ENCODE measurements at places on chromosomes 13 and 19.

- DNase-seq: no peak
These were observed 115.8 kb upstream of the TMTC4 start for GRCh38 chr13:100790405-100790804.

DNA sequence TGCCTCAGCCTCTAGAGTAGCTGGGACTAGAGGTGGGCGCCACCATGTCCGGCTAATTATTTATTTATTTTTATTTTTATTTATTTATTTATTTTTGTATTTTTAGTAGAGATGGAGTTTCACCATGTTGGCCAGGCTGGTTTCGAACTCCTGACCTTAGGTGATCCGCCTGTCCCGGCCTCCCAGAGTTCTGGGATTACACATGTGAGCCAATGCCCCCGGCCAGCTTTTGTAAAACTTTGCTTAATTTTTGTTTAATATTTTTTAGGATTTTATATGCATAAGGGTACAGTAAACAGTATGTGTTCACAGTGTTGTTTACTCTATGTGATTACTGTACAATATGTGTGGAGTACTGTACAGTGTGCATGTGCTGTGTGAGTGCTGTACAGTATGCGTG, 98.7 kb downstream of the ZMYM2 start:
- no peak for DNase-seq

DNA sequence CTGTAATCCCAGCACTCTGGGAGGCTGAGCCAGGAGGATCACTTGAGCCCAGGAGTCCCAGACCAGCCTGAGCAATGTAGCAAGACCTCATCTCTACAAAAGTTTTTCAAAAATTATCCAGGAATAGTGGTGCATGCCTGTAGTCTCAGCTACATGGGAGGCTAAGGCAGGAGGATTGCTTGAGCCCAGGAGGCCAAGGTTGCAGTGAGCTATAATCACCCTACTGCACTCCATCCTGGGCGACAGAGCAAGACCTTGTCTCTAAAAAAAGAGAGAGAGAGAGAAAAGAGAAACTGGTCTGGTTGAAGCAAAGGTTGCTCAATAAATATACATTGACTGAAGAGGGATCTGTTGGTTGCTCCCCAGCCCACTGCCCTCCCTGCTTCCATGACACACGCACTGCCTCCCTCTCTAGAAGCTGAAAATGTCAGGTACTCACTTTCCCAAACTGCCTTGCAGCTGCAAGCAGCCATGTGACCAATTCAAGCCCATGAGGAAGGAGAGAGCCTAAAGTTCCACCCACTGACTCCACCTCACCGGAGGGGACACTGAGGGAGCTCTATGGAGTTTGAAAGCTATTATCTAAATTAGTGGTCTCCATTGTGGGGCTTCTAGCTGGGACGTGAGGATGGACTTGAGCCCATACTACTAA, 14.0 kb downstream of the CEACAM16 start:
- DNase-seq: no peak

DNA sequence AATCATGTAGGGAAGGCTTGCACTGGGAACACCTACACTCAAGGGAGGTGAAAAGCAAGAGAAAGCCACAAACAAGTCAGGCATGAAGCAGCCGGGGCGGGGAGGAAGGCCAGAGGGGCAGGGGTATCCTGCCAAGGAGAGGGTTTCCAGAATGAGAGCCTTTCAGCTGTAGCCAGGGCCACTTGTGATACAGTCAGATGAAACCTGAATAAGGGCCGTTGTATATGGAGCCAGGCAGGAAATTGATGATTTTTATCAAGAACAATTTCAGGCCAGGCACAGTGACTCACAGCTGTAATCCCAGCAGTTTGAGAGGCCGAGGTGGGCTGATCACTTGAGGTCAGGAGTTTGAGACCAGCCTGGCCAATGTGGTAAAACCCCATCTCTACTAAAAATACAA, 4.4 kb downstream of the TRPM4 start:
- no peak for DNase-seq

Data from stimulated activated CD8-positive, alpha-beta memory T cell treated with anti-CD3 and anti-CD28 coated beads, Interleukin-2, amount 100 ng/mL, for 48 hours (primary cell).